ENCODE measurements at places on chromosomes 12 and 14.

DNA sequence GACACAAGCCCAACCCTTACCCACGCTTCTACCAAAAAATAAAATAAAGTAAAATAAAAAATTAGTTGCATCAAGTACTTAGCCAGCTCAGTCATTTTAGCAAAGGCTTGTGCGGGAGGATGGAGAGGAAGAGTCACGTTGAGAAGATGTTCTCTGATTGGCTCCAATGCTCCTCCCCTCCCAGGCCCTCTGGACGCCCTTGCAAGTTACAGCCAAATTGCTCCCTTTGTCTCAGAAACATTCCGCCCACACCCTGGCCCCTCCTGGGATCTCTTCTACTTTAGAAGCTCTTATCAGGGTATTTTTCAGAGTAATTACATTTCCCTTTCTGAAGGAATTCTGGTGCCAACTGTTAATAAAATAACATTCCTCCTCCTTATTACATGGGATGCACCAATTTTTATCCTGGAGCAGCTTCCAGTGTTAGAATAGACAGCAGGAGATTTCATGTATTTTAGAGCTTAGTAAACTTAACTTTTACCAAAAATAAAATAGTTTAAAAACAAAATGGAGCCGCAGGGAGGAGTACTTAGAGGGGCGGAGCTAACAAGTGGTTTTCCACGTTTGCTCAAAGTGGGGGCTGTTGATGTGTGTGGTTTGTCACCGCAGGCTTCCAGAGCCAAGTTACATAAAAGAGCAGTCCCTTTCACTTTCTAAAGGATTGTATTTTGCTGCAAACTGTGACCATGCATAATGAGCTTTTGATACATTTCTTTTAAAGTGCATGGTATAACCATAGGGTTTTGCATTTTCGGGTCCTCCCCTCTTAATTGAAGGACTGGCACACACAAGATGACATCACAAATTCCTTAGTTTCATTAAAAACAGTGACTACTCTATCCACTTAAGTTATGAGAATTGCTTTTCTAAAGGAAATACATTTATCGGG lies 71.7 kb upstream of the RAP1B start:
- no peak for DNase-seq

DNA sequence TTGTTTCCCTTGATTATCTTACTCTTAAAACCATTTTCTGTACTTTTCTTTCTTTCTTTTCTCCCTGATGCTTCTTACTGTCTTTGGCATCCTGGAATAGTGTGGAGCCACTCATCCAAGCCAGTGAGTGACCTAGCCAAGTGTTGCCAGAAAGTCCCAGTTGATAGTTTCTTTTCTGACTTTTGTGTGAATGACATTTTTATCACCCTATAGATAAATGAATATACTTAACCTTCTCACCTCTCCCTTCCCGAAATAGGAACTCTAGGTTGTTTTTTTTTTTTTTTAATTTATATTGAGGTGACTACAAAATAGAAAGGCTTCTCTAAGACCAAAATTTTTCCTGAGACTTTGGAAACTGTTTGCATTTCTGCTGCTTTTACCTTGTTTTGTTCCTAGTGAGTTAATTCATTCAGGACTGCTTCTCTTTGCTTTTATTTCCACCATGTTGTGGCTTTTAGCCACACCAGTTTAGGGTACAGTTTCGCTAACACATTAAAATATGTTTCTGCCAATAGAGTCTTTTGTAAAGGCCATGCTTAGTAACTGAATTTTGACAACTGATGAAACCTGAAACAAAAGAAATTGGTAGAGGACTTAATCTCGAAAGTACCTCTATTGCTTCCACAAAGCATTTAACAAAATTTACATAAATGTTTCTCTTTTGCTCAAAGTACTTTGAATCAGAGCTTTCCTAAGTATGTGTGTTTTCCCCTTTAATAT lies 194.6 kb downstream of the ERC1 start:
- no peak for DNase-seq

- DNase-seq: no peak
These were observed 458.1 kb downstream of the PCNX1 start for GRCh38 chr14:71365361-71365760.

DNA sequence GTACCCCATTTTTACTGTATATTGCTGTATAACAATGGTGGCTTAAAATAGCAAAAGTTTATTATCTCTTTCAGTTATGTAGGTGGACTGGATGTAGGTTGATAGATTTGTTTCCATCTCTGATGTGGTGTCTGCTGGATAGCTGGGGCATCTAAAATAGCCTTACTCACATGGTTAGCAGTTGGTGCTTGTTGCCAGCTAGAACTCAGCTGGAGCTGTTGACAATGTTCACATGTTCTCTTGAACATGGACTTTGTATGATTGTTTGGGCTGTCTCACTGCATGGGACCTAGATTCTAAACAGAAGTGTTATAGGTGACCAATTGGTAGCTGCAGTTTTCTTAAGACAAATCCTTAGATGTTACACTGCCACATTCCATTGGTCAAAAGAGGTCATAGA lies 126.9 kb downstream of the GPHN start:
- DNase-seq: no peak

GRCh38 chr12:29486972-29487371 lies 10.5 kb downstream of the OVCH1 start:
- DNase-seq: no peak

- DNase-seq: no peak
These were observed 48.8 kb upstream of the SLCO1C1 start for GRCh38 chr12:20646239-20646827.

- DNase-seq: no peak
These were observed 87.7 kb downstream of the SAMD4A start for GRCh38 chr14:54654605-54655004.

GRCh38 chr12:26533211-26533610 lies 299.8 kb downstream of the ITPR2 start:
- no peak for DNase-seq

GRCh38 chr12:105948331-105948730 lies 190.4 kb downstream of the NUAK1 start:
- DNase-seq: peak; percentile 44

DNA sequence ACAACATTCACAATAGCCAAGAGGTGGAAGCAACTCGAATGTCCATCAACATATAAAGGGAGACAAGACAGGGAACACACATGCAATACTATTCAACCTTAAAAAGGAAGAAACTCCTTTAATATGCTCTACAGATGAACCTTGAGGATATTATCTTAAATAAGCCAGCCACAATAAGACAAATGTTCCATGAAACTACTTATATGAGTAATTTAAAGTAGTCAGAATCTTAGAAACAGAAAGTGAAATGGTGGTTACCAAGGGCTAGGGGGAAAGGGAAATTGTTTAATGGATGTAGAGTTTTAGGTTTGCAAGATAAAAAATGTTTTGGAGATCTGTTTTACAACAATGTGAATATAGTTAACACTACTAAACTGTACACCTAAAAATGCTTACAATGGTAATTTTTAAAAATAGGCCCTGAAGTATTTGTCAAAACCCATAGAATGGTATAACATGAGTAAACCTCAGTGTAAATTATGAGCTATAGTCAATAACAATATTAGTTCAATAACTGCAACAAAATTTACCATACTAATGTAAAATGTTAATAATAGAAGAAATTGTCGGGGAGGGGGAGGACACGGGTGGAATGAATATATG lies 71.1 kb downstream of the EGLN3 start:
- DNase-seq: no peak

DNA sequence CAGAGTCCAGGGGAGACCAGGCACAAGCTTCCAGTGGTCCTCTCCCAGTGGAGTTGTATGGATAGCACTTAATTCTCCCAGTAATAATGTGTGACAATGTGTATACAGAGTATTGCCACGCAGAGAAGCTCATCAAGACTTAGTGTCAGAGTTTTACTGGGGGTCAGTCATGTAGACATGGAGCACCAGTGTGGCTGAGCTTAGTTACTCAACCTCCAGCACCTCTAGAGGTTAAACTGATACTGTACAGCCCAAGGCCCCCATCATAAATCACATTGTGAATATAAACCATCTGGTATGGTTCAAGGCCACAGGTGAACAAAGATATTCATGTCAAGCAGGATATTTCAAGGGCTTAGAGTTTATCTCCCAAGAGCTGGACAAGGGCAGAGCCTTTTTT lies 378.1 kb upstream of the TMPO start:
- DNase-seq: no peak

DNA sequence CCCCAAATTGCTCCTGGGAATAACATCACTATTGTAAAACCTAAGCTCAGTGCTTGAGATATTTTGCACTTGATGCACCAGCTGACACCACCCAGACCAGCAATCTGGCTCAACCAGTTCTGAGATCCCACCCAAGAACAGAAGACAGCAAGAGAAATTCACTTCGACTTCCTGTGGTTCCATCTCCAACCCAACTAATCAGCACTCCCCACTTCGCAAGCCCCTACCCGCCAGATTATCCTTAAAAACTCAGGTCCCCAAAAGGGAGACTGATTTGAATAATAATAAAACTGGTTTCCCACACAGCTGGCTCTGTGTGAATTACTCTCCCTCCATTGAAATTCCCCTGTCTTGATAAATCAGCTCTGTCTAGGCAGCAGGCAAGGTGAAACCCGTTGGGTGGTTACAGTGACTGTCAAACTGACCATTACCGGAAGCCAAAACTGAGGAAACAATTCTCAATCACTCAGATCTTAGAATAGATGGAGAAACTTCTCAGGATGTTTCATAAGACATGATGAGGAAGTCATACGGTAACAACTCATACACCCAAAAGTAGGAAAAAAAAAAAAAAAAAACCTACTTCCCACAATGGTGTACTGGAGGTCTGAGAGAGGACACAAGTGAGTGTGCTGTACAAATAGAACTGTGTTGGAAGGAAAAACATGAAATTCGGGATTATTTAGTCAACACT lies 92.4 kb downstream of the TMTC1 start:
- no peak for DNase-seq

DNA sequence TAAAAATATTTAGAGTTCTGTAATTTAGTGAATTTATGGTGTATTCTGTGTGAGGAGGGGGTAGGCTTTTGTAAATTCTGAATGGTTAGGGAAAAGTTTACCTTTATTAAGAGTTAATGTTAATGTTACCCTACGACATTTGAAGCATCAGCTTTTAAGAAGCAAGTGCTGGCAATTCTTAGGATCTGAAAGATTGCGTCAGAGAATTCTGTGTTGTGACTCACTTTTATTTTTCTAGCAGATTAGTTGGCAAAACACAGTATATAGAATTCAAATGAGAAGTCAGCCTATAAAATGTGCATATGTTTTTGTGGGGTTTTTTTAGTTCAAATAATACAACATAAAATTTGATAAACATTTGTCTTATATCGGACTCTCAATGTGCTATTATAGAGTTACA lies 97.6 kb downstream of the RAD52 start:
- no peak for DNase-seq

DNA sequence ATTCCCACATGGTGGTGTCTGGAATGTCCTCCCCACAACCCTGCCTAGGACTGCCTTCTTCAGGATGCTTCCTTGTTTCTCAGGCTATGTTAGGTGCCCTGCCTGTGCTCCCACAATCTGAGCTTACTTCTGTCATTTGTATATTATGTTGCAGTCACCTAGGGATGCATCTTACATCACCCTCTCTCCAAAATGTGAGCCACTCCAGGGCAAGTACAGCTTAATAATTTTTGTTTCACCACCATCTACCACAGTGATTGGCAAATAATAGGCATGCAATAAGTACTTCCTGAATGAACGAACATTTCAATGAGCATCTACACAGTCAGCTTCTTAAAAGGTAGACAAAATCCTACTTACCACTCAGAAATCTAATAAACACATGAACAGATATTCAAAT lies 37.6 kb downstream of the ZFYVE26 start:
- DNase-seq: no peak

DNA sequence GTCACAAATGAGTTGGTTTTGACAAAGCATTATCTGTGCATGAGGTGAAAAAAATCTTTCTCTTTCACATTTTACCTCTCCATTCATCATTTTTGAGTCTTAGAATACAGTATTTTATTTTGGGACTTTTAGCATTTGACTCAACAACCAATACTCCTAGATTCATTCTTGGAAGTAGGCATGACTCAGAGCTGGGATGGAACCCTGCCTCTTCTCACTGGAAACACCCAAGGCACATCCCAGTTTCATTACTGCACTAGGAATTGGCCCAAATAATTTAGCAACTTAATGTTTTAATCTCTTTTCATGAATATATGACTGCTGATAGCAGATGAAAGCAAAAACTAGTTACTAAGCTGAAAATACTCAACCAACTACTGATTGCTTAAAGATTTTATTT lies 3.3 kb upstream of the PDZRN4 start:
- no peak for DNase-seq

Measured in AG04449 (cell line).